ENCODE measurements at places on chromosomes 3 and 15.
A peak's percentile ranks its signal among the peaks of the same experiment; 100 is the strongest.

DNA sequence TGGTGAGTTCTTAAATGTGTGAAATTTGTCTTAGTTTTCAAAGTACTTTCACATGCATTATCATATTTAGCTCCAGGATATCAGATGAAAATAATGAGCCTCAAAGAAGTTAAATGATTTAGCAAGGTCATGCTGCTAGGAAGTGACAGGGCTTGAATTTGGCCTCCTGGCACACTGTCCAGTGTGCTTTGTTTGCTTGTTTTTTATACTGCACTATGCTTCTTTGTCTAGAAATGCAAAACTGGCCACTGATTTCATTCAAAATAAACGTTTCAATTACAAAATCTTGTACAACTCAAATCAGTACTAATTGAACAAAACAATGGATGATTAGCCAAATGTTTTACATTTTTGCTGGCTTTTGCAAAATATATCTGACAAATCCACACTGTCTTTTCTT lies 583.3 kb upstream of the CBLB start:
- DNase-seq, result no peak

GRCh38 chr3:148211725-148212124 lies 486.0 kb upstream of the AGTR1 start:
- DNase-seq, result no peak

DNA sequence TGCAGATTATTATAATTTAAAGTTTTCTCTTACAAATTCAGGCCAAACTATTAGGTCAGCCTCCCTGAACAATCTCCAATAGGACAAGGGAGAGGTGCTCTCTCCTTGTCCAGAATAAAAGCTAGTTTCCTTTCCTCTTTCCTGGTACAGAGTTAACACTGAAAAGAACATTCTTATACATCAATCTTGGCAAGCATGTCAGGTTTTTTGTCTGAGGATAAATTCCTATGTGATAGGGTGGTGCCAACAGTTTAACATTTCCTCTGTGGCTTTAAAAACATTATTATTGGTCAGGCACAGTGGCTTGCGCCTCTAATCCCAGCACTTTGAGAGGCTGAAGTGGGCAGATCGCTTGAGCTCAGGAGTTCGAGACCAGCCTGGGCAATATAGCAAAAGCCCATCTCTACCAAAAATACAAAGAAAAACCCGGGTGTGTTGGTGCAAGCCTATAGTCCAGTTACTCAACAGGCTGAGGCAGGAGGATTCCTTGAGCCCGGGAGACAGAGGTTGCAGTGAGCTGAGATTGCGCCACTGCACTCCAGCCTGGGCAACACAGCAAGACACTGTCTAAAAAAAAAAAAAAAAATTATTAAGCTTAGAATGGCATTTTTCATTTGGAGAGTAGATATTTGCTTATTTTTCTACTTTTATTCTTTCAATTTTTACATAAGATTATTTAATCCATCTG lies 13.7 kb upstream of the ULK4 start:
- no peak for DNase-seq

- DNase-seq, result no peak
Observed at GRCh38 chr15:77695961-77696582, 63.4 kb upstream of the LINGO1 start.

DNA sequence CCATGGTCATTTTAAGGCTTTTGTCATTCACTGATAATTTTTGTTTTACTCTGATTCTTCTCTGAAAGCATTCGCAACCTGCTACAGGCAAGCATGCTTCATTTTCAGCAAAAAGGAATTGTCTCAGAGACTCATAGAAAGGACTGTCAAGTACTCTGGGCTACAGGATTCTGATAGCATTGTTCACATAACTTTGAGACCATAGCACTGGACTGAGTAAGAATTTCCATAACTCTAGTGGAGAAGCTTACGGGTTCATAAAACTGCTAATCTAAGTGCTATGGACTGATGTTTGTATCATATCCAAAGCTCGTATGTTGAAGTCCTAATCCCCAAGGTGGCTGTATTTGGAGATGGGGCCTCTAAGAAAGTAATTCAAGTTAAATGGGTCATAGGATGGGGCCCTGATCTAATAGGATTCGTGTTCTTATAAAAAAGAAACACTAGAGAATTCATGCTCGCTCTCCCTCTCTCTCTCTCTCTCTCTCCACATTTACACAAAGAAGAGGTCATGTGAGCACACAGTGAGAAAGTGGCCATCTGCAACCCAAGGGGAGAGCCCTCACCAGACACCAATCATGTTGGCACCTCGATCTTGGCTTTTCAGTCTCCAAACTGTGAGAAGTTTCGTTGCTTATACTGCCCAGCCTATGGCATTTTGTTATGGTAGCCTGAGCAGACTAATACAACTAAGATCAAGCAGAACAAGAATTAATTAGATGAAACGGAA lies 60.4 kb downstream of the CRYGS start:
- no peak for DNase-seq

DNA sequence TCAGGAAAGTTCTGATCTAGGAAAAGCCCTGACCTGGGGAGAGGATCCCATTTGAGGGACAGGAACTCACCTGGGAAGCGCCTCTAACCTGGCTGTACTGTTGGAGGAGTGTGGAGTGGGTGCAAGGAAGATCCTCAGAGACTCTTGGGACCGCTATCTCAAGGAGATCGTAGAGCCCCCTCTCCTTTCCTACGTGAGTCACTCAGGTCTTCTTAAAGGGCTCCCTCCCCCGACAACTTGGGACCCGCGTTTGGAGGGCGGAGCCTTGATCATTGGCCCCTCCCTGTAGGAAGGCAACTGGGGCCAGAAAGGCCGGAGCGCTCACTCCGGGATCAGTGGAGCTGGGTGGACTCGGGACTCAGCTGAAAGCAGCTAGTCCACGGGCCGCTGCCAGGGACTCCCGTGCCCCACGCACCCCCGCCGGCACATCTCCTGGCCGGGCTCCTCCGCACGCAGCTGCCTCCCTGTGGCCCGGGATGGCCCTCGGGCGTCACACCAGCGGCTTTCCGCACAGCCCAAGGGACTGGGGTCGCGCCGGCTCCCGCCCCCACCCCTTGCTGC lies 520 bp downstream of the SLC26A6 start:
- peak; percentile 75 for DNase-seq

GRCh38 chr3:57557085-57557537 lies 1.0 kb downstream of the PDE12 start:
- no peak for DNase-seq
